ENCODE measurements at places on chromosomes 2 and 18.

GRCh38 chr18:44803019-44803650 lies 122.4 kb downstream of the SETBP1 start:
- DNase-seq, result no peak

DNA sequence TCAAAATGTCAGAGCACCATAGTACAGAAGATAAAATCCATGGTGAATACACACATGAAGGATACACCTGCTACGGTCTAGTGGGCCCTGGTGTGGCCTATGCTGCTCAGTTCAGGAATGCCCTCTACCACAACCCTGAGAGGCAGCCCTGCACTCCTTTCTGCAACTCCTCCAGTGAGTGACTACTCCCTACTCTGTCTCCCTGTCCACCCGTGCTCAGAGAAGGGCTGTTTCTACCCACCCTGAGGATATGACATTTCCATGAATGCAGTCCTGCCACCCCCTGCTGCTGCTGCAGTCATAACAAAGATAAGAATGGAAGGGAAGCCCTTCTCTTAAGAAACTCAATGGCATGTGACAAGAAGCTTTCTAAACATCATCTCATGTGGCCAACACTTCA lies 137.0 kb downstream of the EN1 start:
- DNase-seq, result no peak

- no peak for DNase-seq
These were observed 125.9 kb upstream of the COL5A2 start for GRCh38 chr2:189305291-189305943.

GRCh38 chr2:232075859-232076258 lies 114.3 kb downstream of the DIS3L2 start:
- no peak for DNase-seq

DNA sequence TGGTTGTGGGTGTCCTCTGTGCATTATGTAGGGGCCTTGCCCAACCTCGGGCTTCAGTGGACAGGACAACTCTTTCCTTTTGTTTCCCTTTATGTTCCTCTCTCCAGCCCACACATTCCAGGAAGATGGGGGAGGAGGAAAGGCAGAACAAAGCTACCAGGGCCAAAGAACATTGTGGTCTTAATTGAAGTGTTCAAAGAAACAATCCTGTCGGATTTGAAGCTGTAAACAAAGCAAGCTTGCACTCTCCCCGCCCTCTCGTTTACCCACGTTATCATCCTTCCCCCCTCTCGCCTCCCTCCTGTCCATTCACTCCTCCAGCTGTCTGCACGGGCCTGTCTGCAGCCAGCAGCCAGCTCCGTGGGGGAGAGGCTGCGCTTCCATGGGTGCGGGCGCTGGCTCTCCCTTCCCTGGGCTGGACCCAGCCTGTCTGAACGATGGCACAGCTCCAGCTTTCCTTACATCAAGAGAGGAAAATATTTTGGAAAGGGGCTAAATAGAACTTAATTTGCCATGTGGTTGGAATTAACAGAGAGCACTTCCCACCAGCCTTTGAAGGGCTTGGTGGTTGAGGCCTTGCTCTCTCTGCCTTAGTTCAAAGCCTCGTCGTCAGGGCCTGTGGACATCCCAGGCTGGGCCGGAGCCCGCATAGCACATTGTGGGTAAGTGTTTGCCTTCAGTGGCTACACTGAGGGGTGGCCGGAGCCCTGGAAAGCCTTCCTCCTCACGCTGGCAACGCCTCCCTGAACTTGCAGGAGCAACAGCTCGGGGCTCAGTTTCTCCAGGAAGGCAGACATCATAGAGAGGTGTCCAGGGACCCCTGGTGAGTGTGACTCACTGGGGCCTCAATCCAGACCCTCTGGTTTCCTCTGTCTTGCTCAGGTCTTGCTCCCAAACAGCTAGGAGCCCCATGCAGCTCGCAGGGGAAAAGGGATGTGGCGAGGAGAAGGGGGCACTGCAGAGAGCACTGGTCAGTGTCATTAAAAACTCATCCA lies 60.6 kb upstream of the HS6ST1 start:
- no peak for DNase-seq

DNA sequence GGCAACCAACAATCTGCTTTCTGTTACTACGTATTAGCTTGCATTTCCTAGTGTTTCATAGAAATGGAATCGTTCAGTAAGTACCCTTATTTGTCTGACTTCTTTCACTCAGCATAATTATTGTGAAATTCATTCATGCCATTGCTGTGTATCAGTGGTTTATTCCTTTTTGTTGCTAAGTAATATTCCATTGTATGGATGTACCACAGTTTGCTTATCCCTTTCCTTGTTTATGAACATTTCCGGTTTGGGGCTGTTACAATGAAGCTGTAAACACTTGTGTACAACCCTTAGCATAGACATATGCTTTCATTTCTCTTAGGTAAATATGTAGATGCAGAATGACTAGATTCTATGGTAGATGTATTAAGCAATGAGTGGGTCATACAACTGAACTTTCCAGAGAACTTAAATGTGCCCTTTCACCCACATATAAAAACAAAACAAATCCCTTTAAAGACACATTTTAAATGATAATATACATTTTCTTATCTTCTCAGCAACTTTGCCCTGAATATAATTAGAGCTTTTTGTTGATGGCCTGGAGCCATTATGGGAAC lies 21.9 kb downstream of the FER1L5 start:
- no peak for DNase-seq

GRCh38 chr2:236934656-236935055 lies 151.0 kb upstream of the COPS8 start:
- no peak for DNase-seq

DNA sequence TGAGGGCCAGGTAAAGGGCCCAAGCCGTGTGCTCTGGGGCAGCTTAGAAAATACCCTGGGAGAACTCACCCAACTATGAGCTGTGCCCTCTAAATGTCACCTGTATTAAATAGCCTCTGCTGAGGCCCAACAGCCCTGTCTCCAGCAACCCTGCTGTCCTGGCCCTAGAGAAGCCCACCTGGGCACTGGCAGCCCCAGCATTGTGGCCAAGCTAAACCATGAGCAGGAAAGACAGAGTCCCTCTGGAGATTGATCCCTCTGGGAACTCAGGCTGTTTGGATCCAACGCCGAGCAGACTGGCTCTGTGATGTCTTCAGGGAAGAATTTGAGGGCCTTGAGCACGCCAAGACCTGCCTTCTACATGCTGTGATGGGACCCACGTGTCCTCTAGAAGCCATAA lies 126.5 kb downstream of the TTC32 start:
- no peak for DNase-seq

DNA sequence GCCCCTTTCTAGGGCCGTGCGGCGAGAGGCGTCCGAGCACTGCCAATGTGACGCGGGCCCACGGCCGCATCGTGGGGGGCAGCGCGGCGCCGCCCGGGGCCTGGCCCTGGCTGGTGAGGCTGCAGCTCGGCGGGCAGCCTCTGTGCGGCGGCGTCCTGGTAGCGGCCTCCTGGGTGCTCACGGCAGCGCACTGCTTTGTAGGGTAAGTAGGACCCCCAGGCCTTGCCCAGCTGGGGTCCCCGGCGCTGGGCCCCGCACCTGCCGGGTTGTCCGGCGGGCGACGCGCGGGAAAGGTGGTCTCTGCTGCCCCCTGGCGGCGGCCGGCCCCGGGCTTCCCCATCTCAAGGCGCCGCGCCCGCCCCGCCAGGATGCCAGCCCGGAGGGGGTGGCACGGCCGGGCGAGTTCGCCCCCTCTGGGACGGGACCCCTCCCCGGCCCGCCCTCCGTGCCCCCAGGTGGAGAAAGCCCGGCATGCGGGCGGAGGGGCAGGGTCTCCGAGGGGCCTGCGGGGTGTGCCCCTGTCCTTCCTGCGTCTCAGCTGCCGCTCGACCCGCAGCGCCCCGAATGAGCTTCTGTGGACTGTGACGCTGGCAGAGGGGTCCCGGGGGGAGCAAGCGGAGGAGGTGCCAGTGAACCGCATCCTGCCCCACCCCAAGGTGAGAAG lies 1.9 kb downstream of the PRSS56 start:
- DNase-seq, result peak; percentile 57

DNA sequence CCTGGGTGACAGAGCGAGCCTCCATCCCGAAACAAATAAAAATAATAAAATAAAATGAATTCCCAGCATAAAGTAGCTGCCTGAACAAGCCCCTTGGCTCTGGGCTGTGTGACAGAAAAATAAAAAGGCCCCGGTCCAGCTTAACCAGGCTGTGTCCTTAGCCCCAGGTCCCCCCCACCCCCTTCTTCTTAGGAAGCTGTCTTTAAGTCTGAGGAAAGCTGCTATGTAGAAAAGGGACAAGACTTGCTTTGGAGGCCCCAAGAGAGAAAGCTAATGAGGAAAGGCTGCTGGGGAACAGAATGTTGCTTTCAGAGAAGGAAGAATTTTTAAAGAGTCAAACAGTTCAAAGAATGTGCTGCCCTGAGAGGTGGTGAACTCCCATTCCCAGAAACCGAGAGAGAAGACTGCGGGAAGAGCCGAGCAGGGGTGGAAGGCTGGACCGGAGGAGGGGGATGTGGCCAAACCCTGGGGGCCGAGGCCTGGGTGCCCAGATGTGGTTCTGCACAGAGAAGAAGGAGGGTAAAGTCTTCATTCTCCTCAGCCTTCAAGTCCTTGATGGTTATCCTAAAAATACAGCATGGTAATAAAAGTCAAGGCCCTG lies 61.9 kb downstream of the CENPO start:
- no peak for DNase-seq

- no peak for DNase-seq
These were observed 384.3 kb downstream of the PIK3C3 start for GRCh38 chr18:42339372-42339771.

DNA sequence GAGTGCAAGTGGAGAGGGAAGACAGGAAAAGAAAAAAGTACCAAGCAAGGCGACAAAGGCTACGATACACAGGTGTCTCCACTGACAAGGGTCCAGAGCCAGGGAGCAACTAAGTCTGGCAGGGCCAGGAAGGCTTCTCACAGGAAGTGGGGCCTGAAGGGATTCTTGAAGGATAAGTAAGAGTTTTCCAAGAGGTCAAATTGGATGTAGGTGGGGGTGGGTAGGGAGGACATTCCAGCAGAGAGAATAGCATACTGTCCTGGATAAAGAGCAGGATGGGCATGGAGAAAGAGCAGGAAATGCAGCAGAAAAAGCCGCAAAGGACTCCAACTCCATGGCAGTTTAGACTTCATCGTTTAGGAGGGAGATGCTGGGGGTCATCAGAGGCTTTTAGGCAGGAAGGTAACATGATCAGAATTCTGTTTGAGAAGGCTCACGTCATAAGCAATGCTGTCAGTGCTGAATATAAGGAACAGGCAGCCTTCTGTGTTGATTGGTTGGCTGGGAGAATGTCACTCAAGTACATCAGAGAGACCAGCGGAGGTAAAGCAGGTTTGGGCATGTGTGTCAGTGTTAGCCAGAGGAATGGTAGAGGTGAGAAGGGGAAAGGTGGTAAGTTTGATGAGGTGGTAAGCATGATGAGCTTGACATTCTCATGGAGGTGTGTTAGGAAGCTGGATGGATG lies 35.1 kb downstream of the ARHGAP25 start:
- DNase-seq, result no peak

DNA sequence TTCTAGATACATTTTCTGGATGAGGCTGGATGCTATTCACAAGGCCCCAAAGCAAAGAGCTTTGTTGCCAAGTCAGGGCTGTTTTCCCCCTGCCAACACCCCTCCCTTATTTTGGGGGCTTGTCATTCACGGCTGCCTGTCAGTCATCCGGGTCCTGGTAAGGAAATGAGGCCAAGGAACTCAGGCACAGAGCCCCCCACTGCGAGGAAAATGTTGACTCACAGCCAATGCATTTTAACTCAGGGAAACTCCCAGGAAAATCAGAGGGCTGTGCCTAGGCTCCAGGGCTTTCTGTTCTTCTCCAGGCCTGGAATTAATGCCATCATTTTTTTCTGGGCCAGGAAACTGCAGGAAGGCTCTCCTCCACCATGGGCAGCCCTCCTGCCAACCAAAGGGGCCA lies 241.1 kb downstream of the SMAD2 start:
- no peak for DNase-seq

DNA sequence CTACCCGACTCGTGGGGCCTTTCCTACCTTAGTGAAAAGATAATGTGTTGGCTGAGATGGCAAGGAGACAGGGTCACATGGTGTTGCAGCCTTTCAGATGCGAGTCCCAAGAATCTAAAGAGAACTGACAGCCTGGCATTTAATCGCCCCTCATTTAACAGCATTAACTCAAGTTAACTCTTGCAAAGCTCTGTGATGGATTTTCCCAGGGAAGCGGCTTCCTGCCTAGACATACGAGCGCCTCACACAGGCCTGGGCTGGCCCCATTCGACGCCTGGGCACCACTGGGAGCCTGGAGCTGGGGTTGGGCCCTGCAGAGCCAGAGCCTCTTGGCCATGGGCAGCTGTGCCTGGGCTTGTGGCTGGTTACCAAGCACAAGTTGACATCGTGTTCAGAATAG lies 140.8 kb downstream of the SEPTIN10 start:
- DNase-seq, result no peak

- DNase-seq, result no peak
These were observed 232.0 kb upstream of the NETO1 start for GRCh38 chr18:73099759-73100158.

DNA sequence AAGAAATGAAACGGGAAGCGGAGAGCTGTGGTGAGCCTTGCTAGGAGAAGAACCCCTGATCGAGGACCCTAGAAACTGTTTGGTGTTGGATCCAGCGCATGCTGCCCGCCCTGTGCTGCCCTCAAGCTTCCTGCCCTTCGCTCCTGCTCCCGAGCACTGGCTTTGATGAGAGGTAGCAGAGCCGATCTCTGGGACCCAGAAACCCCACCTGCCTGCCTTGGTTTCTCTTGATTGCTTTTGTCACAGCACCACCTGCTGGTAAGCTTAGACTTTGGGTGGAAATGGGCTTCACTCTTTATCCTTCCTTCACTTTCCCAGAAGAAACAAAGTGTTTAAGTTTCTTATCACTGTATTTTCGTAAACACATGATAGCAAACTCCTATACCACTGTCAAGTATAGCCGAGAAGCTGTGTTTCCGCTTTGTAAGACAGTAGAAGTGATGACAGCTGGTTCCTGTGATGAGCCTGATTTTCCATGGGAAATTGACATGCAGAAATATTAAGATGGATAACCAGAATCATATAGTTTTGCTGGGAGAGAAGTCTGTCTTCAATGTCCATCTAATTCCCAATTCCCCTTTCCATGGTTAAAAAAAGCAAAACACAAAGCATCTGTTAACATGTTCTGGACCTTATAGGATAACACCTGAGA lies 267.4 kb downstream of the PHLPP1 start:
- DNase-seq, result peak; percentile 33

GRCh38 chr18:74185860-74186259 lies 37.5 kb downstream of the TIMM21 start:
- no peak for DNase-seq

GRCh38 chr2:206192157-206192556 lies 32.5 kb downstream of the EEF1B2 start:
- no peak for DNase-seq

- DNase-seq, result no peak
These were observed 451.9 kb downstream of the ARHGAP15 start for GRCh38 chr2:143581134-143581533.

DNA sequence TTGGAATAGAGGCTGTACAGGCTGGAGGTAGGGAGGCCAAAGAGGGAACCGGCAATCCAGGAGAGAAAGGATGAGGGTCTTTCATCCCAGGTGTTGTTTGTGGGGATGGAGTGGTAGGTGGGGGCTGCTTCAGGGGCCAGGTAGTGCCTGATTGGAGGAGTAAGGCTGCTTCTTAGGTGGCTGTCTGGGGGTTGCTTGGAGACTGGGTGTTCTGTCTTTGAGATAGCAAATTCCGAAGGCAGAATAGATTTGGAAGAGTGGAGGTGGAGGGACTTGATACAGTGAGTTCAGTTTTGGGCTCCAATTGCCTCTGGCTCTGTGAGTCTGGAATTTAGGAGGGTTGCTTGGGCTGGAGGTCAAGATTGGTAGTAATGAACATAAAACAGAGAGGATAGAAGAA lies 5.9 kb downstream of the ZNF532 start:
- DNase-seq, result no peak

GRCh38 chr2:143802242-143802641 lies 673.0 kb downstream of the ARHGAP15 start:
- no peak for DNase-seq
